ENCODE measurements at places on chromosomes 11 and 22. TPM values are rescaled to one million over a fixed set of nuclear protein-coding genes. Genes with fewer than 3 reads are reported as not detected.
A peak's percentile ranks its signal among the peaks of the same experiment; 100 is the strongest.

GRCh38 chr11:109229682-109230081 is 192.3 kb upstream of the C11orf87 start:
- no peak for DNase-seq

Gene TBX10
- total RNA-seq: 12.9 TPM

GRCh38 chr22:44623771-44624510 is 78.1 kb upstream of the PRR5 start:
- peak; percentile 28 for DNase-seq

GRCh38 chr22:19287889-19288288 is 3.6 kb downstream of the CLTCL1 start:
- no peak for DNase-seq

- DNase-seq: no peak
These were observed 550.4 kb downstream of the DLG2 start for GRCh38 chr11:85076535-85077330.

Gene RTN4R
- 6.5 TPM for total RNA-seq

Measured in left colon (tissue), 2 donors.